ENCODE measurements at places on chromosomes 3 and 15.

DNA sequence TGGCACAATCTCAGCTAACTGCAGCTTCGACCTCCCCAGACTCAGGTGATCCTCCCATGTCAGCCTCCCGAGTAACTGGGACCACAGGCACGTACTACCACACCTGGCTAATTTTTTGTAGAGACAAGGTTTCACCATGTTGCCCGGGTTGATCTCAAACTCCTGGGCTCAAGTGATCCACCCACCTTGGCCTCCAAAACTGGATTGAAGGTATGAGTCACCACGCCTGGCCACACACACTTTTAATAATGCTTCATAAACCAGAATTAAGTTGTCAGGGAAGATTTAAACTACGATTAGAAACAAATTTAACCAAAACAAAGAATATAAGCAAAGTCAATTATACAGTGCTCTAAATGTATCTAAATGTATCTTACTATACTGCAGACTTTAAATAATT lies 87.5 kb downstream of the LRRFIP2 start:
- DNase-seq: no peak

- no peak for DNase-seq
These were observed 5.5 kb downstream of the SSUH2 start for GRCh38 chr3:8638994-8639658.

- DNase-seq: no peak
These were observed 131.6 kb downstream of the LEKR1 start for GRCh38 chr3:156957715-156958114.

- no peak for DNase-seq
These were observed 5.1 kb upstream of the CCR1 start for GRCh38 chr3:46213201-46213600.

DNA sequence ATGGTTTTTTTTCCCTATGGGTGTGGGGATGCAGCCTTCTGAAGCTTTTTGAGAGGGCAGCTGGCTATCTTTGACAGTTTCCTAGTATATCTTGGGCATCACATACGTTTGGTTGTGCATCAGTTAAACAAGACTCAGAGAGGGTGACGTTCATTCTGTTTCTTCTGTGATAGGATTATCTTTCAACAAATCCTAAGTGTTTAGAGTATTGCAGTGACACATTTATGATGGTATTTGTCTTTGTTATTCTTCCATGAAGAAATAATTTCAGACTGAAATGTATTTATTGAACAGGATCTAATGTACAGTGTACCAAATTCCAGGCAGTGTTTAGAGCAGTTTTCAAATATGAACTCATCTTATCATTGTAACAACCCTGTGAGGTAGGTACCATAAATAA lies 114.4 kb downstream of the PLCL2 start:
- no peak for DNase-seq

DNA sequence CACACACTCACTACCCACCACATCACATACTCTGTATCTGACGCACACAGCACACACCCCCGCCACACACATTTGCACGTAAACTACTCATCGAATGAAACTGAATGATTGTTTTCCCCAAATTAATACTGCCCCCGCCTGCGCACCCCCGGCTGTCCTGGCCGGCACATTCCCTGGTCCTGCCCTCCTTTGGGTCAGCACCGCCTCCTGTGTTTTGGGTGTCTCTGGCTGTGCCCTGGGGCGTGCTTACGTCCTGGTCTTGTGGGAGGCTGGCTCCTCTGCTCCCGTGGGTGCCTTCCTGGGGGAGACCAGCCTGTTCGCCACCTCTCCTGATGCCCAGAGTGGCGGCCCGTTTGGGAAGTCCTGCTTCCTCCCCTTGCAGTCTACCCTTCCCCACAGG lies 30.2 kb downstream of the APBA2 start:
- no peak for DNase-seq

DNA sequence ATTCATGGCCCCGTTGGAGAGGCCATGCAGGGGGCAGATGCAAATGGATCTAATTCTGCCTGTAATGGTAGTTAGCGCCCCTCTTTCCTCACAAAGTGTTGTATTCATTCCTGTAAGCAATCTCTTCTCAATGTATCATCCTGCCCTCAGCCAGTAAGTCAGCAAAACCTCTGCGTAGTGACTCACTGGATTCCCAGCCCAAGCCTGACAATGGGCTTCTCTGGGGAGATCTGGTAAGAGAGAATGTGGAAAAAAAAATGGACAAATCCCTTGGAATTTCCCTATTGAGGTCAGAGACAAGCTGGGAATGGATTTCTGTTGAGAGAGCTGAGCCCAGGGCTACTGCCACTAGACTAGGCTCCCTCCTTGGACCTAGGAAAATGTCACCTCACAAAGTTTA lies 25.4 kb downstream of the ADPGK start:
- DNase-seq: no peak

GRCh38 chr3:181892848-181893247 lies 181.1 kb downstream of the SOX2 start:
- DNase-seq: no peak

GRCh38 chr3:171026597-171027293 lies at the start of gene SLC2A2:
SLC2A2 (minus strand) TSS chr3:171026720; CDS start chr3:171026670, 50 bp downstream.
- peak; percentile 21 for DNase-seq

DNA sequence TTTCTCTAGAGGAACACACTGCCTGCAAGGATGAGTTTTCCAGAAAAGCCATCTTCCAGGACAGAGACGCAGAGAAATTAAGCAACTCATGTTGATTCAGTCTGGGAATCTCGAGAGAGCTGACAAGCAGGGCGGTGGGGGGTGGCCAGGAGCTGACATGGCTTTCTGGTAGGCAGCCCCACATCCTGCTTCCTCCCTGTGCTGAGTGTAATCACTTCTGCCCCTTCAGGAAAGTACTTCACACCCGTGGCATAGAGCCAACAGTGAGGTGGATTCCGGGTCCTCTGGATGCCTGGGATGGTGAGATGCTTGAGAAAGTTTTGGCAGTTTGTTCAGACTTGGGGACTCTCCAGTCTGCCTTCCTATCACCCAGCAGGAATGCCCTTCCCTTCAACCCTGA lies 221.1 kb downstream of the SLCO3A1 start:
- no peak for DNase-seq

DNA sequence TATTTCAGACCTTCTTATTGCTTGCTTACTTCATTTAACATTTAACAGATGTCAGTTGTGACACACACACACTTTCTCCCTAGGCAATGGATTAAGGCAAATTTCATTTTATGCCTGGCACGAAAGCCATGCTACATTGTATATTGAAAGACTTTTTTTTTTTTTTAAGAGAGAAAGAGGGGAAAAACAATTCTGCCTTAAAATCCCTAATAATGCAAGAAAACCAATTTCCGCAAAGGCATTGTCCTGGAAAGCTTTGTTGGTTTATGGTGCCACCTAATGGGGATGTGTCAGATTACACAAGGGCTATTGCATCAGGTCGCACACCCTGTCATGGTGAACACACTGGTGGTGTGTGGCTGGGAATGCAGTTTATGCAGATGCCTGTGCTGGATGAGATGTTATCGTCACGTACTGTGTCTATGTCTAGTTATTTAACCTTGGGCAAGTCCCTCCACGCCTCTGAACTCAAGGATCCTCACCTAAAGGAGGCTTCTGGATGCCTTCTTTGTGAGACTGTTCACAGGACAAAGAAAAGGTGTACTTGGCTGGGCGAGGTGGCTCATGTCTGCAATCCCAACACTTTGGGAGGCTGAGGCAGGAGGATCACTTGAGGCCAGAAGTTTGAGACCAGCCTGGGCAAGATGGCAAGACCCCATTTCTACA lies 37.3 kb upstream of the RFTN1 start:
- DNase-seq: peak; percentile 97

- no peak for DNase-seq
These were observed 3.4 kb upstream of the SLC25A38 start for GRCh38 chr3:39379778-39380155.

- DNase-seq: no peak
These were observed 26.9 kb downstream of the CYP19A1 start for GRCh38 chr15:51311510-51311909.

GRCh38 chr3:182544542-182544941 lies 248.8 kb upstream of the ATP11B start:
- DNase-seq: no peak

DNA sequence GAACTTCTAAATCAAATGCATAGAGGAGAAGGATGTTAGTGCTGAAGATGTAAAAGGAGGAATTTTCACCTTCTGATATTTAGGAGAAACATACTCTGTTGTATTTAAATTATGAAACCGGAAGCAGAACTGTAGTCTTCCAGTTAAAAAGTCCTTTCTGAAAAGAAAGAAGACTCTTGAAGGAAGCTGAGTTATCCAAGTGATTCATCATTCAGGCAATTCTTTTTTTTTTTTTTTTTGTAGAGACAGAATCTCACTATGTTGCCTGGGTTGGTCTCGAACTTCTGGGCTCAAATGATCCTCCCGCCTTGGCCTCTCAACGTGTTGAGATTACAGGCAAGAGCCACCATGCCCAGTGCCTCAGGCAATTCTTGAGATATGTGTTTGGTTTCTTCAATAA lies 424.8 kb upstream of the TPM1 start:
- no peak for DNase-seq

DNA sequence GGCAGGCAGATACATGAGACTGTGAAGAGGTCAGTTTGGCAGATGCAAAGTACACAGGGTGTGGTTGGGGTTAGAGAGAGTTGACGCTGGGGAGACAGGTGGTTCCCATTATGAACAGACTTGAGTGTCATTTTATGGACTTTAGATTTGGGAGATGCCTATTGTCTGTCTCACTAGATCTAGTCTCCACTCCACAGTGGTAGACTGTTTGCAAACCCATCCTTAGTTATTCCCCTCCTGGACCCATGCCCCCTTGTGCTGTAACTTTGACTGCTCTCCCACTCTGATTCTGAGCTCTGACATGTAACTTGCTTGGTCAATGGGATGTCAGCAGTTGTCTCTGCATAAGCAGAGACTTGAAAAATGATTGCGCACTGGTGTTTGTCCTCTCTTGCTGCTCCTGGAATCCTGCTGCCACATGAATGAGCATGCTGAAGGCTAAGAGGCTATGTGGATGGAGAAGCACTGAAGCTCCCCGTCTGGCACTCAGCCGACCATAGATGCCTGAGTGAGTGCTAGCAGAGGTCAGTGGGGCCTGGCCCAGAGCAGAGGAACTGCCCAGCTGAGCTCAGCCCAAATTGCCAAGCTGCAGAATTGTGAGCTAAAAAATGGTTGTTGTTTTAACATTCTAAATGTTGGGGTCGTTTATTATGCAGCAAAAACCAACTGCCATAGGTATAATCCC lies 88.2 kb downstream of the FAM43A start:
- peak; percentile 41 for DNase-seq

- no peak for DNase-seq
These were observed 62.9 kb downstream of the ZNF445 start for GRCh38 chr3:44414517-44415090.

DNA sequence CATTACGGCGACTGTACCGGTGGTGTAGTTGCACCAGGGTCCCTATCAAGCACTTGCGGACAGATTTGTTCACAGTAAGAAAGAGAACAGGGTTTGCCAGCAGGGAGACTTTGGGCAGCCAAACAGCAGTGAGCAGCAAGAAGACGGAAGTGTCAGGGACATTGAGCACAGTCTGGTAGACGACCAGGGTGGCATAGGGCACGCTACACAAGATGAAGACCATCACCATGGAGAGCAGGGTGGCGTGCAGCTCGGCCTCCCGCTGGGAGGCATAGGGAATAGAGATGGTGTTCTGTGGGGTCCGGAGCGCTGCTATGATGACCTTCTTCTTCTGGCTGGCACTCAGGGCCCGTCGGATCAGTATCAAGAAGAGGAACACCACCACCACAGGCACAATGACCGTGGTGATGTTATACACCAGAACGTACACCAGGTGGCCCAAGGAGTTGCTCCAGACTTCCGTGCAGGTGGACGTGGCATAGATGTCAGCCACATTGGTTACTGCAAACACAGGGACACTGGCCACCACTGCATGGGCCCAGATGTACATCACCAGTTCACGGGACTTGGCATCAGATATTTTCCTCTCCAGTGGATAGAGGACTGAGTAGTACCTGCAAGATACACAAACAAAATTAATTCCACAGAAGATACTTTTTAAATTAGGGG lies 19.1 kb upstream of the FSIP1 start:
- no peak for DNase-seq

Data from eye (tissue), 1 donor.